Metanephros (tissue), 2 donors: ENCODE measurements at places on chromosomes 2 and 18. TPM values are rescaled to one million over a fixed set of nuclear protein-coding genes. Genes with fewer than 3 reads are reported as not detected.

NEURL3 gene
- total RNA-seq = 16.9 TPM

HNMT gene
- total RNA-seq = 62.0 TPM

CFAP53 gene
- total RNA-seq = 1.1 TPM

PTPRN gene
- 0.88 TPM for total RNA-seq

IL1R1 gene
- 18.5 TPM for total RNA-seq

CNDP1 gene
- 0.23 TPM for total RNA-seq

SH2D6 gene
- total RNA-seq = 0.99 TPM

RBM45 gene
- 19.3 TPM for total RNA-seq

COL4A4 gene
- total RNA-seq = 38.8 TPM

RAX gene
- not detected for total RNA-seq

SGPP2 gene
- total RNA-seq = 14.8 TPM

DPY30 gene
- total RNA-seq = 47.2 TPM
